ENCODE measurements at places on chromosomes 5 and 9.

- no peaks in the 10 kb centered on the region for H3K4me1 ChIP-seq
- H3K4me3 ChIP-seq: no peak overlapping the region
- no peaks in the 10 kb centered on the region for H3K36me3 ChIP-seq
- no peak overlapping the region for H3K27ac ChIP-seq
- DNase-seq: no peak
Observed at GRCh38 chr5:135216471-135217343, 182.3 kb downstream of the MACROH2A1 start.

DNA sequence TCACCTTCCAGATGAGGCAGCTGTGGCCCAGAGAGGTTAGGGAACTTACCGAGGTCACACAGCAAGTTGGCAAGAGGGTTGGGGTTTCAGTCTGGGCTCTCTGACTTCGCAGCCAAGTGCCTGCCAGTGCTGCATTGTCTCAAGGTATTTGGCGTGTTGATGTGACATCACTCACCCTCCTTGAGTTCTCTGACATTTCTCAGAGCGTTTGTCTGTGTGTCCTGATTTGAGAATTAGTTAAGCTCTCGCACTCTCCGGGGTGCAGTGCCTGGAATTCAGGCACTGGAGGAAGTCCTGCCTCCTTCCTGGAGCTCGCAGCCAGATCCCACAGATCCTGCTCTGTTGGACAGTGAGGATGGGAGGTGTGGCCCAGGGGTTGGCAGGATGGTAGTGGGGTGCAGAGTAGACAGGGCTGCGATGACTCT, 25.7 kb downstream of the WWC1 start:
- peaks cover 5% of the 10 kb centered on the region for H3K27me3 ChIP-seq
- H3K27ac ChIP-seq: no peak overlapping the region
- no peak for DNase-seq
- no peaks in the 10 kb centered on the region for H3K4me1 ChIP-seq
- no peaks in the 10 kb centered on the region for H3K36me3 ChIP-seq
- no peak overlapping the region for H3K4me3 ChIP-seq

- peaks cover 4% of the 10 kb centered on the region for H3K36me3 ChIP-seq
- H3K27ac ChIP-seq: no peak overlapping the region
- no peak overlapping the region for H3K4me3 ChIP-seq
Observed at GRCh38 chr9:95736370-95736769, 139.1 kb upstream of the ERCC6L2 start.

- H3K36me3 ChIP-seq: no peaks in the 10 kb centered on the region
- H3K4me1 ChIP-seq: peaks cover 1% of the 10 kb centered on the region
- H3K27ac ChIP-seq: no peak overlapping the region
- H3K27me3 ChIP-seq: peaks cover 11% of the 10 kb centered on the region
Observed at GRCh38 chr5:181109489-181110013, 21.4 kb downstream of the OR2V1 start.
